Spinal cord (tissue), 10 donors: ENCODE measurements at places on chromosomes 4 and X.
A peak's percentile ranks its signal among the peaks of the same experiment; 100 is the strongest.

- no peak overlapping the region for H3K27ac ChIP-seq
- no peaks in the 10 kb centered on the region for H3K4me1 ChIP-seq
- no peak overlapping the region for H3K4me3 ChIP-seq
- no peaks in the 10 kb centered on the region for H3K36me3 ChIP-seq
- DNase-seq, result no peak
- no peaks in the 10 kb centered on the region for H3K27me3 ChIP-seq
Observed at GRCh38 chr4:152659806-152660205, 20.0 kb downstream of the TMEM154 start.

- H3K4me1 ChIP-seq, result no peaks in the 10 kb centered on the region
- no peaks in the 10 kb centered on the region for H3K27me3 ChIP-seq
Observed at GRCh38 chr4:74013264-74013663, 14.8 kb upstream of the CXCL5 start.

DNA sequence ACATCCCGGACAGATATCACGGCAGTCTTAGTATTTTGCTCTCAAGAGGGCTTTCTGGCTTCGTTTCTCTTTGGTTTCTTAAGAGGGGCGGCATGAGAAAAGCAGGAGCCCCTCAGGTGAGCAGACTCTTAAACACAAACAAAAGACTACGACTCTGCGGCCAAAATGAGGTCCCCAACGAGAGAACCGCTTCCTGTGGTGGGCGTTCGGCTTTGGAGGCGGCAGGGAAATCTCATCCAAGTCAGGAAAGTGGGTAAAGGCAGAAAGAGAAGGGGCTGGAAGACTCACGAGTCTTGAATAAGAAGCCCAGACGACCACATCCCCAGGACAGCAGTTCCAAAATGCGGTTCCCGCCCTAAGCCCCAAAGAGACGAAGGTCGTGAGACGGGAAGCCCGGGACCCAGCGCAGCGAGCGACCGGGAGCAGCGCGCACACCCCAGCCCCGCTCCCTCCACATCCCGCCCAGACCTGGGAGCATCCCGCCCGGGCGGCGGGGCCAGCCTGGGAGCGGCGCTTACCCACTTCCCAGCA is 409 bp downstream of the UGDH start:
- H3K27ac ChIP-seq, result peak overlapping the region; percentile 99
- peak overlapping the region; percentile 95 for H3K4me3 ChIP-seq
- no peaks in the 10 kb centered on the region for H3K27me3 ChIP-seq
- peaks cover 25% of the 10 kb centered on the region for H3K4me1 ChIP-seq
- peak; percentile 41 for DNase-seq
- H3K36me3 ChIP-seq, result peaks cover 3% of the 10 kb centered on the region

GRCh38 chrX:136166221-136166855 is 19.0 kb downstream of the FHL1 start:
- H3K4me3 ChIP-seq, result no peak overlapping the region
- H3K27ac ChIP-seq, result no peak overlapping the region
- no peak for DNase-seq
- no peaks in the 10 kb centered on the region for H3K36me3 ChIP-seq

DNA sequence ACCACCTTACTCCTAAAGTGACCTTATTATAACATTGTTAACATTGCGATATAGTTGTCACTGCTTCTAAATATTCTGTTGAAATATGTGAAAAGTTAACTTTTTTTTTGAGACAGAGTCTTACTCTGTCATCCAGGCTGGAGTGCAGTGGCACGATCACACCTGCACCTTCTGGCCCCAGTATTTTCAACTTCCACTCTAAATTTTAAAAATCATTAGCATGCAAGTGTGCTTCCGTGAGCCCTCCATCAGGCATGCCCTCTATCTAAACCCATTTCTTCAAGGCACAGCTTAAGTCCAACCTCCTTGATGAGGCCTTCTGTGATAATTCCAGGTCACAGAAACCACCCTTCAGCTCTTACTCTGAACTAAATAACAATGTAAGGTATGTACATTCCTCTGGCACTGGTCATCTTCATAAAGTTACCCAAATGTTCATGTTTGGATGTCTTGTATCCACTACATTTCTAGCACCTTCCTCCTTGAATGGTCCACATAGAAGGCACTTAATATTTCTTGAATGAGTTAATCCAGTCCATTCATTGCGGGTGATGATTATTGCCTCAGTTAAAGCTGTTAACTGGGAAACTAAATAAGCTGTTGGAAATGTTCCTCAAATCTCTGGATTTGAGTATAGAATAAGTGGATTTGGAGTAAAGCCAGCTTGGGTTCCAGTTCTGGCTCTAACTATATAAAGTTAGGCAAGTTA is 38.6 kb upstream of the TMEM131L start:
- H3K36me3 ChIP-seq, result no peaks in the 10 kb centered on the region
- no peak for DNase-seq
- H3K27ac ChIP-seq, result no peak overlapping the region
- no peaks in the 10 kb centered on the region for H3K27me3 ChIP-seq
- no peaks in the 10 kb centered on the region for H3K4me1 ChIP-seq

- peaks cover 64% of the 10 kb centered on the region for H3K36me3 ChIP-seq
Observed at GRCh38 chr4:7007944-7008343, 35.2 kb upstream of the TADA2B start.

DNA sequence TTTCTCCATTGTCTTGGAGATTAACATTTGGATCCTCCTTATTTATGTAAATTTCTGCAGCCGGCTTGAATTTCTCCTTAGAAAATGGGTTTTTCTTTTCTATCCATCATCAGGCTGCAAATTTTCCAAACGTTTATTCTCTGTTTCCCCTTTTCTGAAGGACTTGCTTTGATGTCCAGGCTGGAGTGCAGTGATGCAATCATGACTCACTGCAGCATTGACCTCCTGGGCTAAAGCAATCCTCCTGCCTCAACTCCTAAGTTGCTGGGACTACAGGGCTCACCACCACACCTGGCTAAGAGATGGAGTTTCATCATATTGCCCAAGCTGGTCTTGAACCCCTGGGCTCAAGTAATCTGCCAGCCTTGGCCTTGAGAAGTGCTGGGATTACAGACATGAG is 144.0 kb upstream of the ZXDB start:
- H3K27ac ChIP-seq, result no peak overlapping the region
- H3K27me3 ChIP-seq, result no peaks in the 10 kb centered on the region
- no peaks in the 10 kb centered on the region for H3K4me1 ChIP-seq
- no peaks in the 10 kb centered on the region for H3K36me3 ChIP-seq

GRCh38 chr4:42643685-42644084 is 13.2 kb downstream of the ATP8A1 start:
- H3K4me3 ChIP-seq, result no peak overlapping the region
- H3K27ac ChIP-seq, result no peak overlapping the region
- H3K4me1 ChIP-seq, result peaks cover 4% of the 10 kb centered on the region
- H3K36me3 ChIP-seq, result no peaks in the 10 kb centered on the region
- DNase-seq, result no peak

DNA sequence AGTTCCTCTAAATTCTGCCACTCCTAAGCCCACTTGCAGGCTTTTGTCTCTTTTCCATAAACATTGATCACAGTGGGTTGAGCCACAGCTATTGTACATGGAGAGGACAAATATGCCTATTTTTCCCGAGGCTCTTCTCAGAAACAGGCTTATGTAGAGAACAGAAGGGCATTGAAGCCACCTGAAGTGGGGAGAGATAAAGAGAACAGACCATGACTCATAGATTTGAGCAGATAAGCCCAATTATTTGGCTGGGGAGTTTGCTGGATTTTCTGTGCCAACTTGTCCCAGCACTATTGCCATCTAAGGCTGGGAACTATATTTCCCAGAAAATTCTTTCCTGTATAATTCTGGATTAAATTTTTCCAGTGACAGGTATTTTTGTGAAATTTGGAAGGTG is 446.1 kb upstream of the RPS6KA3 start:
- no peaks in the 10 kb centered on the region for H3K27me3 ChIP-seq
- no peaks in the 10 kb centered on the region for H3K36me3 ChIP-seq
- DNase-seq, result no peak
- no peak overlapping the region for H3K4me3 ChIP-seq

GRCh38 chr4:89753601-89754066 is 83.3 kb downstream of the SNCA start:
- H3K27me3 ChIP-seq, result no peaks in the 10 kb centered on the region
- H3K36me3 ChIP-seq, result no peaks in the 10 kb centered on the region
- no peak overlapping the region for H3K4me3 ChIP-seq
- no peak for DNase-seq
- H3K4me1 ChIP-seq, result no peaks in the 10 kb centered on the region

GRCh38 chr4:64146030-64146429 is 263.2 kb downstream of the TECRL start:
- no peak overlapping the region for H3K4me3 ChIP-seq
- no peak overlapping the region for H3K27ac ChIP-seq
- no peak for DNase-seq

DNA sequence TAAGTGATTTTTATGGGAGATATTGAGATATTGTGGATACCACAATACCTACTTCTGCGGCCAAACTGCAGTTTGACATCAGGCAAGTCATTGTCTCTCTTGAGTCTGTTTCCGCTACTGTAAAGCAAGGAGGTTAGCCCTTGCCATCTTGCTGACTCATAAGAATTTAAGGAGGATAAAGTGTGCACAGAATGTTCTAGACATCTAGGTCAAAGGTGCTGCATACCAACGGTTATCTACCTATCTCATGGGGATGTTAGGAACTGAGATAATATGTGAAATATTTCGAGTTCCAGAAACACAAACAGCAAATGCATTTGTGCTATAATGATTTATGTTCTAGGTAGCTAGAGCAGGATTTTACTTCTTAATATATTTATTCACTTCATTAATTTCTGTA is 211.5 kb upstream of the NR3C2 start:
- H3K4me1 ChIP-seq, result no peaks in the 10 kb centered on the region
- H3K36me3 ChIP-seq, result no peaks in the 10 kb centered on the region
- H3K27me3 ChIP-seq, result no peaks in the 10 kb centered on the region
- H3K4me3 ChIP-seq, result no peak overlapping the region
